ENCODE measurements at places on chromosomes 4 and X.

DNA sequence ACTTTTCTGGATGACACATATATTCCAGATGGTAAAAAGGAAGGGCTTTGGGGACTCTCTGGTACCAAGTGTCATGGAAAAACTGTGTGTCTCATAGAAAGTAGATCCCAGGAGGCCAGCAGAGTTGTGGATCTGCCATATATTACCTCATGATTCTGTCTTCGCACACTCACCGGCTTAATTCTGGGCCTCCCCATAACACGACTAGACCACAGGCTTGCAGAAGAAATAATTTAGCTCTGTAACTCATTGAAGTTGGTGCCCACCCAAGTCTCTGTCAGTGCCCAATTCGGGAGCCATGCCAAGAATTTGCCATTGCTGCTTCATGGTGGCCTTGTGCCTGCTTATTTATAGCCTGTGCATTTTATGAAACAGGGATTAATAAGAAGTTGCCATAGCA lies 104.5 kb downstream of the AR start:
- DNase-seq: no peak

DNA sequence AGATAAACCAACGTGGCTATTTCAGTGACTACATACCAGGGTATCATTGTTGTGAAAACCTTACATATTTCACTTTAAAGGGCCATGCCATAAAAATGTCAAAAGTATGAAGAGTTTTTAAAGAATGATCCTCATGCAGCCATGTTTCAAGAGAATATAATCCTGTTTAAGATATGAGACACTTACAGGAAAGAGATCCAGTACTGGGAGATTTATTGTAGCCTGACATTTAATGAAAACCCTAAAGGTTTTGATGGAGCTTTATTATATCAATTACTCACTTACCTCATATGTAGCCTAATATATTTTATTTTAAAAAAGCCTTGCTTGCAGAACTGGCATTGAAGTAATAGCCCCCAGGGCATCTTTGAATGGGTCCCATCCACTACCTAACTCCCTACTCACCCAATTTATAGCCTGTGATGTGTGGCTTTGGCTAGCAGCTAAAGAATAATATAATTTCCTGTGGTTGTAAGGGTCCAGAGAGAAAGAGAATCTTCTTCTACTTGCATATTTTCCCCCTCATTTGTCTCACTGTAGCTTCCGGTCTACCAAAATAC lies 7.7 kb upstream of the GABRG1 start:
- no peak for DNase-seq

DNA sequence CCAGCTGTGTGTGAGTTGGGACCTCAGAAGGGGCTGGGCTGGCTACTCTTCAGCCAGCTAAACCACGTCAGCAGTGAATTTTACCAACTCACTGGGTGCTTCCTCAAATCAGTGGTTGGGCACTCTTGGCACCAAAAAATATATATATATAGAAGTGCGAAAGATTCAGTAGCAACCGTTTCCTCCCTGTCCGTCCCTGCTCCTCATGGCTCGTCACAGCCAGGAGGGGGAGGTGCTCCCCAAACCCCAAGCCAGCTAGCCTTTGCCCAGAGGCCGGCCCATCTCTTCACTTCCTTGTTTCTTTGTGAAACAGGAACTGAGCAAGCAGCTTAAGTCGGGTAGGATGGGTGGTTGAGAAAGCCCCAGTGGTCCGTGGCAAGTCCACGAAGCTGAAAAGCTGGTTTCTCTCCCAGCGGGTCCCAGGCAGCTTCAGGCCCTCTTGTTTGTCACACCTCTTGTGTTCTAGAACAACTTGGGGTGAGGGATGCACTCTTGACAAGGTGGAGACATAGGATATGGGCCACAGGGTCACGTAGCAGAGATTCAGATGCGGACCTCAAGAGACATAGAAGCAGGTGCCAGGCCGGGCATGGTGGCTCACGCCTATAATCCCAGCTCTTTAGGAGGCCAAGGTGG lies 6.8 kb upstream of the SASH3 start:
- no peak for DNase-seq

- no peak for DNase-seq
These were observed 15.1 kb downstream of the SLC2A9 start for GRCh38 chr4:10006231-10006600.

DNA sequence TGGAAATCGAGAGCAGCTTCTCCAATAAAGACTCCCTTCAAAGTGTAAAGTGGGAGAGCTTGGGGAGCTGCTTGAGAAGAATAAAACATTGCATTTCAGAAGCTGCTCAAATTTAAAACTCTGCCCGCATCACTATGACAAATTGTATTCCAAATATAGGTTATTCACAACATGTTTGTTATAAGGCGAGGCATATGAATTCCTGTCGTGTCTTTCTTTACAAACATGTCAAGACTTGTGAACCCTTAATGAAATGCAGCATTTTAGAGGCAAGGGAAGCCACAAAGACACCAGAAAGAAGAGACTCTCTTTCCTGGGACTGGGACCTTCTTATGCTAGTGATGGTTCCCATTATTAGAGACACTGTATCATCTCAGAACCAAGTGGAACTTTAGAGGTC lies 311.2 kb downstream of the DHX15 start:
- DNase-seq: no peak

- peak; percentile 73 for DNase-seq
These were observed 3.1 kb downstream of the PDGFC start for GRCh38 chr4:156968479-156968984.

DNA sequence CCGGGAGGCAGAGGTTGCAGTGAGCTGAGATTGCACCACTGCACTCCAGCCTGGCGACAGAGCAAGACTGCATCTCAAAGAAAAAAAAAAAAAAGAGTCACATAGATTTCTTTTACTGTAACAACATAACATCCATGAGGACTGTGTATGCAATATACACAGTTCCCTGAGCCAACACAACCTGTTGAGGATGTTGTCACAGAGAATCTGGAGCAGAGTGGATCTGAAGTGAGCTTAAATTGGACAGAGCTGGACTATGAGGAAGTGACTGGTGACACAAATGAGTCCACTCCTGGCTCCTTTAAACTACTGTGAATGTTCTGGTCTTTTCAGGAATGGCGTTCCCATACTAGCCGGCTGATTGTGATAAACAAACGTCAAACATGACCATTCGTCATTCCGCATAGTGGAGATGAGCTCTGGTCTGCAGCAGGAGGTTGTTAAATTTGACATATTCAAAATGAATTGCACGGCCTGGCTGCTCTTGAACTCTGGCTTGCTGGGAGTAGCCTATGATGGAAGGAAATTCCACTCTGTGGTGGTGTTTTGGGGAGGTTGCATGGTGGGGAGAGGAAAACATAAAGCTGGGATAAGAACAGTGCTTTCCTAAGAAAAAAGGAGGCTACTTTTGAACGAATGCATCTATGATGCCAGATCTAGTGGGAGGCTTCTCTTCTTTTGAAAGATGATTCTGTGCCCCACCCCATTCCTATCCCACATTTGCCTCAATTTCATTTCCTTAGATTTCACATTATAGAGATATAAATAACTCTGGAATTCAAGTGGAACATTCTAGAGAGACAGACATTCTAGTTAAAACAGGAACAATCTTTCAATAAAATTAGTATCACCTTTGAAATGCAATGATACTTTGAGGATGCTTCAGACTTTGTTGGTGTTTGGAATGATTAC lies 149.5 kb downstream of the SHROOM3 start:
- no peak for DNase-seq

DNA sequence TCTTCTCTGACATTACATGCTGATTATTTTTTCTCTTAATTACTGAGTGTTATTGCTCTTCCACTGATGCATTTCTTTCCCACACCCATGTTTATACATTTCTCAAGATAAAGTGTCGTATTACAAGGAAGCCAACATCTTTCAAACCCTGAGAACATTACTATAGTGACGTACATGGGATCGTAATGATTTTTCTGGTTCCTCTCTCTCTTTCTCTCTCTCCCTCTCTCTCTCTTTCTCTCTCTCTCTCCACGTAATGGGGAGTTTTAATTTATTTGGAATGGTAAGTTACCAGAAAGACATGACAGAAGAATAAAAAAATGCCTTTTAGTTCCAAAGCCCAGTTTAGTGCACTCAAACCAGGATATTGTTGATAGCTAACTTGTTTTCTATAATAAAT lies 40.4 kb upstream of the MAPK10 start:
- DNase-seq: no peak

GRCh38 chrX:43469391-43470054 lies 186.6 kb upstream of the MAOA start:
- DNase-seq: no peak
